Activated CD4-positive, alpha-beta T cell treated with anti-CD3 and anti-CD28 coated beads, Interleukin-2, Interleukin-4, amounts not matched to agents 100 ng/mL and 50 ng/mL, durations not matched to agents 16 hours and 8 hours (primary cell): ENCODE measurements at places on chromosomes 11 and 22.

- no peak for DNase-seq
Observed at GRCh38 chr11:1750840-1751530, 590 bp upstream of the IFITM10 start.

DNA sequence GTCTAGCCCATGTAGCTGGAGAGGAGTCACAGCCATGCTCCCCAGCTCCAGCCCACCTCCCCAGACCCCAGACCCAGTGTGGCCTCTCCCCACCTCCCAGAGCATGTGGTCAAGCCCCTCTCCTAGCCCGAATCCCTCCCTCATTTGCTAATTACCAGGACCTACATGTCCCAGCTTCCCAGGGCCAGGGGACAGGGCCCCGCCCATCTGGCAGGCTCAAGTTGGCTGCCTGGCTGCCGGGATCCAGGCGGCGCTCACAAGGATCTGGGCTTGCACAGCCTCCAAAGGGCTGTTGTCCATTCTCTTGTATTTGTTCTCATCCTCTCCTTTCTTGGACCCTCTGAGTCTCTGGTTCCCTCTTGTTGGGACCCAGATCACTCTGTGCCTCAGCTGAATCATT, 4.6 kb upstream of the MIF start:
- no peak for DNase-seq

DNA sequence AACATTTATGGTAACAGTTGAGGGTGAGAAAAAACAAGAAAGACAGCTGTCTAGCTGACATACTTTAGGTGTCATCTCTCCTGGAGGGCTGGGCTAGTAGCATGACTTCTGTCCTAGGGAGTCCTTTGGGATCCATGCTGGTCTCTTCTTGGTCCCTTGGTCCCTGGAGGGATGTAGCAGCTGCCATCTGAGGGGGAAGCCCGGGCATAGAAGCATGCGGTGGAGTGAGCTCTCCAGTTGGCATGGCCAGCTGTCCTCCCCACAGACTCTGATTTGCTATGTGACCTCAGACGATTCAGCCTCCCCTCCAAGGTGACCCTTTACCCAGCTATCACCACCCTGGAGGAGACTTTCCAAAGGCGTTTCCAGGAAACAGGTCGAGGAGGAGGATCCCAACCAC, 28.7 kb downstream of the POU2F3 start:
- no peak for DNase-seq

DNA sequence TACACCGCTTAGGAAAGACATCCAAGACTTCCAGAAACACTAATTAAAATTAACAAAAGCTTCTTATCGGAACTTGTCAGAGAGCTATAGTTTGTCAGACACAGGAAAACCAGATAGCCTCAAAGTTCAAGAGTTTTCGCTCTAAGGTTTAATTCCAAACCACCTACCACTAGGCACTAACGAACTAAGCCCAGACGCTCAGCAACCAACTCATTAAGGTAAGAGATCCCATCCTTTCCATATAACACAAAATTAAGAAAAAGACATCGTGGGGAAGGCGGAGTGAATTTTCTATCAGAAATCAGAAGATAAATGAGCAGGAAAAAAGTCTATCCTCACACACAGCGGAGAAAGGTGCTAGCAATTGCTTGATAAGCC, 382 bp downstream of the IMMP1L start:
- DNase-seq = peak; percentile 1

- DNase-seq = no peak
Observed at GRCh38 chr11:121777056-121777455, 324.3 kb upstream of the SORL1-AS1 start.

GRCh38 chr22:46652081-46652846, 32.1 kb downstream of the GRAMD4 start:
- DNase-seq = no peak

GRCh38 chr11:114886644-114887265, 208.4 kb downstream of the NXPE2 start:
- DNase-seq = no peak

GRCh38 chr11:113932788-113933187, 28.2 kb downstream of the HTR3B start:
- no peak for DNase-seq

- no peak for DNase-seq
Observed at GRCh38 chr11:27574342-27574741, 67.8 kb upstream of the LIN7C start.

DNA sequence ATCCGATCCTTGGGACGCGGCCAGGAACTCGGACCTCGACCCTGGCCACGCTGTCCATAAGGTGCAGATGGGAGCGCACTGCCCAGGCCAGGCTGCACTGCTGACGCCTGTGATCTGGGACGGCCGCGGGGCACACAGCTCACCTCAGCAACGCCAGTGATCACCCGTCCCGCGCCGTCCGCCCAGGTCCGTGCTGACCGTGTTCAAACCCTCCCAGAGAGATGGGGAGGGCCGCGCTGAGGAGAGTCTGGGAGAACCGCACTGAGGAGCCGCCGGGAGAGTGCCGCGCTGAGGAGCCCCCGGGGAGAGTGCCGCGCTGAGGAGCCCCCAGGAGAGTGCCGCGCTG, 636 bp downstream of the KCNQ1OT1 start:
- no peak for DNase-seq

DNA sequence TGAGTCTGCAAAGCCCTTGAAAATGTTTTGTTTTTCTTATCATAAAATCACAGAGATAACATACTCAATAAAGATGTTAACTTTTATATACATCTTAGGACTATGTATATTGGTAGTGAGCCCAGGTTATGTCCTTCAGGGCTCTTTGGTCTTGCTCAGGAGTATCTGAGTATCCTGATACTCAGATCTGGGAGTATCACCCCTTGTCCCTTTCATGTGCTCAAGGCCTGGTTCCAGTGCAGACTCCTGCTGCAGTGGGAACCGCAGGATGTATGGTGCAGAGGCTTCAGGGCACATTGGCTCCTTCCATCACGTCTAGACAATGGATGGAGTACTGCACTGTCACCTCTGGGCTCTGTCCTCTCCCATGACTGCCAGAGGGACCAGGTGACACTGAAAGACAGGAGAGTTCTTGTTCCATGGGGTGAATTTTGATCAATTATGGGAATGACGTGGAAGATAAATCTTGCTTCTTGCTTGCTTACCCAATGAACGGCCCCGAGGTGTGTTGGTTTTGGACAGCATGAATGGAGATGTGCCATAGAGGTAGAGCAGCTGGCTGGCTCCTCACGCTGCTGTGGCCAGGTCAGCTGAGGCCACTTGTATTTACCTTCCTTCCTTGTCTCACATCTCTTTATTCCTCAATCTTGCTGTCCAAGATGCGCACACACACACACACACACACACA, 215.5 kb downstream of the ARHGAP42 start:
- DNase-seq = no peak

GRCh38 chr11:64232182-64232966, 2.0 kb upstream of the VEGFB start:
- DNase-seq = no peak

DNA sequence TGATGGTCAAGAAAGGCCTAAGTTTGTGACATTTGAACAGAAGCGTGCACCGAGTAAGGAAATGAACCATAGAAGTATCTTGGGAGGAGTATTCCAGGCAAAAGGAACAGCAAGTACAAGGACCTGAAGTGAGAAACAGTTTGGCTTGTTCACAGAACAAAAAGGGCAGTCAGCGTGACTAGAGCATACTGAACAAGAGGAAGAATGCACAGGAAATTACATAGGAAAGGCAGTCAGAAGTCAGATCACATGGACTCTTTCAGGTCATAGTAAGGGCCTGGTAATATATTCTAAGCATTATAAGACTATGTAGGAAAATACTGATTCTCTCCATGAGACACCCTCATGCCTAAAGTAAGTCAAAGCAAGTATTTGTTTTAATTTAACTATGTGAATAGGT, 52.3 kb upstream of the GAB2 start:
- no peak for DNase-seq

- DNase-seq = no peak
Observed at GRCh38 chr11:70790671-70791300, 392.5 kb downstream of the CTTN start.

- DNase-seq = no peak
Observed at GRCh38 chr11:70916351-70916750, 336.0 kb downstream of the SHANK2 start.

GRCh38 chr11:57653163-57653562, 3.5 kb upstream of the YPEL4 start:
- DNase-seq = no peak

DNA sequence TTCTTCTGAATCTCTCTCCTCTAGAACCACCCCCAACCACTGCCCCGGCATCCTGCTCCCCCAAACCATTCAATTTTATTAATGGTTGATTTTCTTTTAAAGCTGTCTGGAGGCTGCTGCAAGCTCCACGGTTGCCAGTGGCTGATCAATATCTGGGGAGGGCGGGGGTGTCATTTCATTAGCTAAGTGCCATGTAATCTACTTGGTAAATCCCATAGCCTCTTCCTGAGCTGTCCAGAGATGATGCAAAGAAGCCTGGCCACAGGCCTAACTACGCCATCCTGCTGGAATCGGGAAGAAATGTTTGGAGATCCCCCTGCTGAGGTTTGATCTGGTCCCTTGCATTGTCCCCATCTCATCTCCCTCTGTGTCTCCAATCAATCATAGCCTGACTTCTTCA, 440.1 kb downstream of the MIAT start:
- no peak for DNase-seq

DNA sequence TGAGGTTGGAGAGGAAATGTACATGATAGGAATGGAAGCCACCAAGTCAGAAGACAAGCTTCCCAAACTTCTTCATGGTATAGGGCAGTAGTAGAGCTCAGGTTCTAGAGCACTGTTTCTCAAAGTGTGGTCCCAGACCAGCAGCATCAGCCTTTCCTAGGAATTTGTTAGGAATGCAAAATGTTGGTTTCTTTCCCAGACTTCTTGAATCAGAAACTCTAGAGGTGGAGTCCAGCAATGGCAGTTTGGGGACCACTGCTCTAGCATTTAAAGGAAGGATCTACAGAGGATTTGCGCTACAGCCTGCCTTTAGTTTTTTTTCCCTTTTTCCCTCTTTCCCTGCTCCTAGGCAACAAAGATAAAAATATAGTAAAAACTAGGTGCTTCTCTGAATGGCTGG, 17.0 kb upstream of the MMP12 start:
- no peak for DNase-seq

DNA sequence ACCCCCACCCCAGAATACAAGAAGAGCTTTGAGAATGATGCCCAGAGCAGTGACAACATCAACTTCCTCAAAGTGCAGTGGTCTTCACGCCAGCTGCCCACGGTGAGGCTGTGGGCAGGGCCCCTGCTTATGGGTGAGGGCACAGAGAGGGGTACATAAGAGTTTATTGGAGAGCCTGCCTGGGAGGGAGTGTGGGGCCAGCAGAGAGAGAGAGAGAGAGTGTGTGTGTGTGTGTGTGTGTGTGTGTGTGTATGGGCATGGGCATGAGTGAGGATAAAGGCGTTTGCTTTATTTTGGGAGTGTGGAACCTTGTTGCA, 9.5 kb downstream of the PHOX2A start:
- no peak for DNase-seq

GRCh38 chr22:29780748-29781676, 13.8 kb downstream of the UQCR10 start:
- no peak for DNase-seq

DNA sequence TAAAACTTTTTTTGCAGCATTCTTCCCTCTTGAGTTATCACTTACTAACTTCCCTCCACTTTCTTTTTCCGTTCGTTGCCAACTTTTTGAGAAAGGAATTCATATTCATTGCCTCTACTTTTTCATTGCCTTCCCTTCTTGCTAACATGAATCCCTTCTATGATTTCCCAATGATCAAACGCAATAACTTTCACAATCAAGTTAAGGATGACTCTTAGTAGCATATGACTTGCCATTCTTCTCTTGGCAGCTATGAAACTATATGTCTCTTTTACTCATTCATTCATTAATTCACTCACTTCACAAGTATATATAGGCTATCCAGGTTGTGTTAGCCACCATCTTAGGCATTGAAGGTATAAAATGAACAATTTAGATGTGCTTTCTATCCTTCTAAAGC, 16.6 kb upstream of the ARHGAP20 start:
- DNase-seq = no peak

DNA sequence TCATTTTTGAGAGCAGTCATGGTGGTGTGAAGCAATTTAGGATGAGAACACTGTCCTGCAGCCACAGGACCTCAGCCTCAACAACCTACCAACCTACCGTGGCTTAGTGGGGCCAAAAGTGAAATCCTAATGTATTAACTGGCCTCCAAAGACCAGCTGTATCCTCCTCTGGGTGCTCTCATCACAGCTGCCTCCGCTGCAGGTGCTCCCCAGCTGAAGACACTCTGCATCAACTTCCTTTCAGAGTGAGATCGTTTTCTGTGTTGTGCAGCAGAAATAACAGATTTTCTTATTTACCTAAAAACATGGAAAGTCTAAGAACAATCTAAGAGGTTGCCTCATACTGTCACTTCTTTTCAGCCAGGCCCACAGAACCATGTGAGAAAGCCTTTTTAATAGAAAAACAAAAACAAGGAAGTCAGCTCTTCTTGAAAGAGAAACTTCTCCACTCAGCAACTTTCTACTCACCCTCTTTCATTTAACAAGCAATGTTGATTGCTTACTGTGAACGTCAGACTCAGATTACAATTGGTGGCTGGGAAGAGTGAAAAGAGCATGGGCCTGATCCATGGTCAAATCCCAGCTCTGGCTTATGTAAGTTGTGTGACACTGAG, 136.1 kb downstream of the TENM4 start:
- no peak for DNase-seq

- peak; percentile 24 for DNase-seq
Observed at GRCh38 chr11:125345421-125346178, 150.5 kb downstream of the FEZ1 start.

GRCh38 chr11:102111787-102112508, 1.7 kb downstream of the YAP1 start:
- DNase-seq = peak; percentile 25

- DNase-seq = no peak
Observed at GRCh38 chr11:69059429-69059828, 10.7 kb downstream of the TPCN2 start.

DNA sequence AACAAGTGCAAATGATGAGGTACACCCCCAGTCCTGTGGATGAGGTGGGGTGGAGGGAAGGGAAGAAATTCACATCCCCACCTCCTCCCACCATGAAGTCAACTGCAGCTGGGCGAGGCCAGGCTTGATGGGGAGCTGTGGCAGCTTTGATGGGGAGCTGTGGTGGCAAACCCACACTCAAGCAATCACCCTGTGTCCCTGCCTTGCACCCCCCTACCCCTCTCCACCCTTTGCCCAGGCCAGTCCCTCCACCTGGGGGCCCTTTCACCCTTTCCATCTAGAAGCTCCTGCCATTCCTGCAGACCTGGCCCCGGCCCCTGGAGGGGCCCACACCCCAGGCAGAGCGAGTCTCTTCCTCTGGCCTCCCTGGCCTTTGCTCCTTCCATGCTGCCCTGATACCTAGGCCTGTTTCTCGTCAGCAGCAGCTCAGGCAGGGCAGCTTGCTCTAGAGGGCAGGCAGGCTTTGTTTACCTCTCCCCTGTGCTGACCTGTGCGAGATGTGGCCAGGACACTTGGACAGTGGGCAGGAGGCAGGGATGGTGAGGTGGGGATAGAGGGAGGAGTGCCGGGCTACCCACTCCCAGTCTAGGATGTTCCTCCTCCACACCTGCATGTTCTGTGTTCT, 4.5 kb upstream of the FGF3 start:
- DNase-seq = no peak
